Transverse colon (tissue), 4 donors: ENCODE measurements at places on chromosomes 1 and 21. TPM values are rescaled to one million over a fixed set of nuclear protein-coding genes. Genes with fewer than 3 reads are reported as not detected.
A peak's percentile ranks its signal among the peaks of the same experiment; 100 is the strongest.

GRCh38 chr1:44988531-44989156, 2.2 kb upstream of the EIF2B3 start:
- no peaks in the 10 kb centered on the region for H3K27me3 ChIP-seq
- DNase-seq: no peak
- no peak overlapping the region for H3K4me3 ChIP-seq

Gene SLC35F3
- not detected for total RNA-seq

DNA sequence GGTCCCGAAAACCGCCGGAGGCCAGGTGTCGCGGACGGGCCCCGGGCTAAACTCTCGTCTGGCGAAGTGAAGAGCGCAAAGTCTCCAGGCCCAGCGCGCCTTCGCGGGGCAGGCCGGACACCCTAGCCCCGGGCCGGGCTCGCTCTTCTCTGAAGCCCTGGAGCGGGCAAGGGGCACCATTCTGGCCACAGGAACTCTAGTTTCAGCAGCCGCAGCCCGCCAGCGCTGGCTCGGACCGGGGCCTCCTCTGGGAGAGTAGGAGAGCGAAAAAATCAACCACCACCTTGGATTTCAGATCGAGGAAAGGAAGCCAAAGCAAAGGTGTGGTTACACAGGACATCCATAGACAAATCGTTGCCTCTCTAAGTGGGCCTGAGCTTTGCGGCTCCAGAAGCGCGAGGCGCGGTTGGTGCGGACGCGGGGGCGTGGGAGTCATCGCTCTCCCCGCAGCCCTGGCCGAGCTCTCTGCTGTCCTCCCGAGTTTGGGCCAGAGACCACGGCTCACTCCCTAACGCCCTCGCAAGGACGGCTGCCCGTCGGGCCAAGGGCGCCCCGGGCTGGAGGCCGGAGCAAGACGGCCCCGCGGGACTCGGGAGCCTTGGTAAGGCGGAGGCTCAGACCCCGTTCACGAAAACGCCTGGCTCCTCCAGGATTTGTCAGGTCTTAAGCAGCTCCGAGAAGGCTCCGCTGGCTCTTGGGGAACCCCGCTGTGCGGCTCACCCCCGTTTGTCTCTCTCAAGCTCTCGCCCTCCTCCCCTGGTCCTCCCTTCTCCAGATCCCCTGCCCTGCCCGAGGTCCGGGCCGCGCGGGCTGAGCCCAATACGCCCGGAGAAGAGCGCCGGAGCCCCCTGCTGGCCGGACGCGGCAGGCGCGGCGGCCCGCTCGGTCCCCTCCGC, 132.9 kb upstream of the DPYD start:
- H3K4me3 ChIP-seq: peak overlapping the region; percentile 29
- no peaks in the 10 kb centered on the region for H3K36me3 ChIP-seq
- DNase-seq: peak; percentile 32
- H3K27ac ChIP-seq: no peak overlapping the region

GRCh38 chr1:95080446-95080845, 7.7 kb upstream of the ALG14 start:
- no peaks in the 10 kb centered on the region for H3K4me1 ChIP-seq
- no peak for DNase-seq
- H3K36me3 ChIP-seq: no peaks in the 10 kb centered on the region
- H3K4me3 ChIP-seq: no peak overlapping the region
- H3K27ac ChIP-seq: no peak overlapping the region
